ENCODE measurements at places on chromosomes 3 and 15.

DNA sequence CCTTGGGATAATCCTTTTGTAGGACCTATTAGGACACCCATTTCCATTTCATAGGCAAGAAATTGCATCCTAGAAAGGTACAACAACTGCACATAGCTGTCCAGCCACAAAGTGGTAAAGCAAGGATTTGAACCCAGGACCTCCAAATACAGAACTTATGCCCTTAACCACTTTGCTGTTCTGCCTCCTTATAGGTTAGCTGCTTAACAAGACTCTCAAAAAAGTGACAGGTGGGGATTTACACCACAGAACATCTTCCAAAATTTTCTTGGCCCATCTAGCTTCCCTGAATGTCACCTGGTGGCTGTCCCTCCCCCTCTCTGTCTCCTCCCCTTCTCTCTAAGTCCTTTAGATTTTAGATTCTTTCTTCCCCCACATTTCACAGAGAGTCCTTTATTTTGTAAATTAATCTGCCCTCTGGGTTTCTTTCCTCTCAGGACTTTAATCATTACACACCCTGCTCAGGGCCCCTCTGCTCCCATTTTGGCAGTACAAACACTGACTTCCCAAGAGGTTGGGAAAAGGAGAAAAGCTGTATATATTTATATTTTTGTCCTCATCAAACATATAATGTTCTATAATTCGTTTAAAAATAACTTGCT is 120.6 kb downstream of the CPNE4 start:
- no peak for DNase-seq

- DNase-seq: no peak
These were observed 3.9 kb upstream of the FURIN start for GRCh38 chr15:90864507-90864906.

GRCh38 chr3:73137736-73138403 is 76.4 kb downstream of the EBLN2 start:
- no peak for DNase-seq

GRCh38 chr15:80183886-80184285 is 31.1 kb downstream of the FAH start:
- DNase-seq: no peak

- peak; percentile 51 for DNase-seq
These were observed 58.4 kb downstream of the RGMA start for GRCh38 chr15:93030430-93031102.

DNA sequence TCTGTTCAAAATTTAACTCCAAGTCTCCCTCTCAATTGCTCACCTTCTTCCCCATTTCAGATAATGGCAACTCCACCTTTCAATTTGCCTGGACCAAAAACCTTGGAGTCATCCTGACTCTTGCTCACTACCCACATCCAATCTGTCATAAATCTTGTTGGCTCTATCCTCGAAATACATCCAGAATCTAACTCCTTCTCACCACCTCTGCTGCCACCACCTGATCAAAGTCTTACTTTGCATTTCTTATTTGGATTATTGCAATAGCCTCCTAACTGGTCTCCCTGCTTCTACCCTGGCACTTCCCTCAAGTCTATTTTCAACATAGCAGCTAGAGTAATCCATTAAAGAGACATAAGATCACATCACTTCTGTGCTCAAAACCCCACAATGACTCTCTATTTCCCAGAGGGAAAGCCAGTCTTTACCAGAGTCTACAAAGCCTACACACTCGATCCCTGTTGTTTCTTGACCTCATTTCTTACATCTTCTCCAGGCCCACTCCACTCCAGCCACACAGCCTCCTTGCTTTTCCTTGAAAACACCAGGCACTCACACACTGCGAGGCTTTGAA is 86.6 kb downstream of the GPR156 start:
- DNase-seq: no peak

DNA sequence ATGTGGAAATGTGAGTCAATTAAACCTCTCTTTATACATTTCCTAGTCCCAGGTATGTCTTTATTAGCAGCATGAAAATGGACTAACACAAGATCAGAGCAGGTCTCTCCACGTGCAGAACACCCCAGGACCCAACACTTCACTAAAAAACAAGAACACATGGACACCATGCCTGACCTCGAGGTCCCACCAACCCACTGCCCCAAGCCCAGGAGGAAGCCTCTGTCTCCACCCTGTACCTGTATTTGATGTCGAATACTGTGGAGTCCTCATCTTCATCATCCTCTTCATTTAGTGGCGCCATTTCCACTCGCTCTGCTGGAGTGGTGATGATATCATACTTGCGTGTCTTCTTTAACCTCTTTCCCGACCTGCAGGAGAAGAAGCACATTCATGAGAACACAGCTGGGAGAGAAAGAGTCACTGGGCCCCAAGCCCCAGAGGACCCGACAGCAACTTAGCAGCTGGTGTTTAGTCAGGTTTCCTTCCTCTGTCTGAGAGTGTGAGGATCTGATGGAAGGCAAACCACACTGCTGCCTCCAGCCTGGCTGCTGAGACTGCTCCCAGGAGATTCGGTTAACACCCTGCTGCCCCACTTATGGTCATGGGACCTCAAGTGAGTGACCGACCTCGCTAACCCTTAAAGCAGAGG is 25.5 kb downstream of the FAM174B start:
- DNase-seq: no peak

DNA sequence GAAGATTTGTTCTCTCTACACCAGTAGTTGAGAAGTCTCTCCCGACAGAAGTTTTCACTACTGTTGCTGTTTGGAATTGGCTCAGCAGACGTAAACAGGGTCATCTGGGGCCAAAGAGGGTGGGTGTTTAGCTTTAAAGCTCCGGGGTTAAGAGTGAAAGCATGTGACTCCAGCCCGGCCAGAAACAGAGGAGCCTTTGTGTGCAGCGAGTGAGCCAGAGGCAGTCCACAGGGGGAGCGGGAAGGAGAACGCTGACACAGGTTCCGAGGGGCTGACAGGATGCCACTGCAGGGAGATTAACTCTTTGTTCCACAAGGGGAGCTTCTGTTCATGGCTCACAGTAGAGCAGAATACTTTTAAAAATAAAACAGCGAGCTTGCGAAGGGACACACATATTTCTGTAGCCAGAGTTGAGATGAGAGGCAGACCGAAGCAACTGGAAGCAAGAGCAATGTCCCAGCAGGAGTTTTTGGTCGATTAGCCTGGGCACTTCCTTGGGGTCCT is 26.9 kb downstream of the BMF start:
- no peak for DNase-seq

DNA sequence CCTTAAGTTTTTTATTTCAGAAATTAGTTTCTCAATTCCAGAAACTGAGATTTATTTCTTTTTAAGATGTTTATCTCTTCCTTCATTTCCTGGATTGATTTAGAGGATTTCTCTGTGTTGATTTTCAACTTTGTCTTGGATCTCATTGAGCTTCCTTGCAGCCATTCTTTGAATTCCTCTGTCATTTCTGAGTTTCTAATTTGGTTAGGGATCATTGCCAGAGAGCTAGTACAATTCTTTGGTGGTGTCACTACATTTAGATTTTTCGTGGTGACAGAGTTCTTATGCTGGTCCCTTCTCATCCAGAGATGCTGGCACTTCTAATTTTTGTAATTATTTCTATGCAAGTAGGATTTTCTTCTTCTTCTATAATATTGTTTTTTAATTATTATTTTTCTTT is 691.1 kb upstream of the NAALADL2 start:
- DNase-seq: no peak

GRCh38 chr3:37934631-37935289 is 55.8 kb upstream of the VILL start:
- DNase-seq: no peak

DNA sequence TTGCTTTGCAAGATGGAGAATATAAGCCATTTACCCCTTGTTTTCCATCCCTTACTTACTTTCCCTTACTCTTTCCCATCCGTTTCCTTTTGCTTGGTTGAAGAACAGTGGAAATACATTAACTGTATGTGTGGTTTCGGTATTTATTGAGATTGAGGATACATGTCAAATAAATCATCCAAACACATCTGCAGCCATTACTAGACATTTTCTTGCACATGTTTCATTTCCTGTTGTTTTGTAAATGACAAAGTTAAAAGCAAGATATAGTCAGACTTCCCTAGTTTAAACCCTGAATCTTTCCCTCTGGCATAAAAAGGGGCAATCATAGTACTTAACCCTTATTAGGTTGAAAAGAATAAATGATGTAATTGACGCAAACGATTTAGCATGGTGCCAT is 82.1 kb upstream of the BCHE start:
- DNase-seq: no peak

GRCh38 chr3:112011376-112011940 is 12.7 kb downstream of the TAGLN3 start:
- DNase-seq: no peak

DNA sequence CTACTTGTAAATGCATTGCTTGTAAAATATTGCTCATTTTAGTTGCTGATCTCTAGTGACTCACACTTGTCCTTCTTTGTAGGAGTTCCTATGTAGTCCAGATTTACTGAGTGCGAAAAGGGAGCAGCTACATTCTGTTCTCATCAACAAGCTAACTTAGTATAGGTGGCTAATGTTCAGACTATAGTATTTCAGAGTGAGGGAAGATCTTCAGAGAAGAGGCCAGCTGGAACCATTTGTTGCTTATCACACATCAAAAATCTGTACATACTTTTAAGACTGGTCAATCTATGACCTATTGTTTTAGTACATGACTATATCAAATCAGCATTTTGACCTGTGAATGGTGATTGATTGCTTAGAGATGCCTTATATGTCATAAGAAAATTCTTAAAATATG is 71.3 kb upstream of the THSD4 start:
- no peak for DNase-seq

GRCh38 chr15:91271565-91272153 is 171.6 kb downstream of the SV2B start:
- DNase-seq: peak; percentile 43
